HuH-7.5 (cell line): ENCODE measurements at places on chromosomes 13 and 19.

DNA sequence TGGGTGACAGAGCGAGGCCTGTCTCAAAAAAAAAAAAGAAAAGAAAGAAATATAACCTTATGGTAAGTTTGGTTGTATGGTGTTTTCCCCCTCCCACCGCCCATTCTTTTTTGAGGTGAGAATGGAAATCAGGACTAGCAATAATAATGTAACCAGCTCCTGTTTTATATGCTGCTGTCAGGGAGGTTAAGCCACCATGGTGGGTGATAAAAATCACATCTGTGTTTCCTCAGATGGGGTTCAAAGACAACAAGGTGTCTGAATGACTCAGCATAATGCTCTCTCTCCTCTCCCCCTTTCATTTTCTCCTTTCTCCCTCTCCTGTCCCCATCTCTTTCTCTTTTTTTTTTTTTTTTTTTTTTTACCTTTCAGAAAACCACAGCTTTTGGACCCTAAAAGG is 28.3 kb upstream of the GARRE1 start:
- no peak for DNase-seq

DNA sequence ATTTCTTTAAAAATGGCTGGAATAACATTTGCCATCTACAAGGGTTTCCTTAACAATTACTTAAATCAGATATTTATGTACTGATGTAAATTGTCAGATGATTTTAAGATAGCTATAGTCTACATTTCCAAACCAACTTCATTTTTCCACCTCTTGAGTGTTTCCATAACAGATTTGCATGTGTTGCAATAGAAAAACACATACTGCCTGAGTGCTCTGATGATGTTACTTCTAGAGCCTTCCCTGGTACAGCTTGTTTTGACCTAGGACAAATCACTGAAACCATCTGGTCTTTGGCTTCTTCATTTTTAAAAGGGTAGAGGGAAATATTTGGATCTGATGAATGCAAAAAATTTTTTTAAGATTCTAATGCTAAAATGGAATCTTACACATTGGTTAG is 245.9 kb downstream of the PCDH9 start:
- DNase-seq = no peak

- DNase-seq = no peak
Measured at GRCh38 chr13:101346942-101347728, 69.2 kb downstream of the NALCN start.

DNA sequence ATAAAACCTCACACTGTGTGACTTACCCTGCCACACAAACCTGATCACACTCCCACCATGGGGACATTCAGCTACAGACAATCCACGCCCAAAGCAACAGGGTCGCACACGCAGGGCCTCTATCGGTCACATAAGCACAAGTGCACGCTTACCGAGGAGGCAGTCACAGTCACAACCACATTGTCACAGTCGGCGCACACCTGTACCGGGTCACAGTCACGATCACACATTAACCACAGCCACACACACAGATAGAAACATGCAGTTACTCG is 579 bp downstream of the ZNF566 start:
- DNase-seq = peak; percentile 54

GRCh38 chr19:38464421-38465082 is 31.1 kb downstream of the RYR1 start:
- no peak for DNase-seq

DNA sequence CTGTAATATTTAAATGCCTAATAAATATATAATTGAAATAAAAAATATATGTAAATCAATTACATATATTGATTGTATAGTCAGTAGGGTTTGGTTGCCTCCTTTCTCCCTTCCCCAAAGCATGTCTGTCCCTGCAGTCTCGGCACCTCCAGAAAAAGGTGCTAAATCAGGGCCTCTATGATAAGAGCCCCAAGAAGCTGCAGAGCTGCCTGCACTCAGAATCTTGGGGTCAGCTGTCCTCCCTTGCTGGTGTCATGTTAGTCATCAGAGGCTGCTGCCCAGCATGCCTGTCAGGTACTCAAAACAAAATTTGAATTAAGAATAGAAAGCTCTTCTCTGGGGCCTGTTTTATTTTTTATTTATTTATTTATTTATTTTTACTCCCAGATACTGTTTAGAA is 9.8 kb downstream of the FLT1 start:
- no peak for DNase-seq

GRCh38 chr13:40485611-40486517 is 180.6 kb downstream of the FOXO1 start:
- no peak for DNase-seq

DNA sequence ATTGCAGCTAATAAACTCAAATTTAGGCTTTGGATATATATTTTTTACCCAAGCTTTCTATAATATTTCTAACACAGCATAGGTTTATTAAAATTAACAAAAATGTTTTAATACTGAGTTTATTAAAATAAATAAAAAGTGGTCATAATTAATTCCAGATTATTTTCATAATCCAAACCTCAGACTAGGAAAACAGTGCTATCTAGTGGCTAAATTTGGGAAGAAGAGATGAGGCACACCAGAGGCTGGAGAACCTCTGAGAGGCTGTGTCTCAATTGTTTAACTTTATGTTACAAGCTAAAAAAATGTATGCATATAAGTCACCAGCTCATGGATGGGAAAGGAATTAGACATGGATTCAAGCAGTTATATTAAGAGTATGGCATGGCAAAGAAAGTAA is 392.5 kb downstream of the DIAPH3 start:
- no peak for DNase-seq

DNA sequence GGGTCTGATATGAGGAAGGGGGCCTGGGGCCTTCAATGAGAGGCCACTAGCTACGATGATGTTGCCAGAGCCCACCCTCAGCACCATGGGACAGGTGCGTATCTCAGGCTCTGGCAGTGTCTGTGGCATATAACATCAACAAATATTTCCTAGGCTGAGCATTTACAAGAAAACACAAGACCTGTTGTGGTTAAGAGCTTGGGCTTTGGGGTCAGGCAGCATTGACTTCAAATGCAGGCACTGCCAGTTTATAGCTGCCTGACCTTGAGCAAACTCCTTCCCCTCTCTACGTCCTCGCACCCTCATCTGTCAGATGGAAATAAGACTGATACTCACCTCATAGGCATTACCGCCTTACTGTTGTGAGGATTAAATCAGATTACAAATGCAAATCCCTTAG is 156.0 kb downstream of the KATNAL1 start:
- DNase-seq = no peak

DNA sequence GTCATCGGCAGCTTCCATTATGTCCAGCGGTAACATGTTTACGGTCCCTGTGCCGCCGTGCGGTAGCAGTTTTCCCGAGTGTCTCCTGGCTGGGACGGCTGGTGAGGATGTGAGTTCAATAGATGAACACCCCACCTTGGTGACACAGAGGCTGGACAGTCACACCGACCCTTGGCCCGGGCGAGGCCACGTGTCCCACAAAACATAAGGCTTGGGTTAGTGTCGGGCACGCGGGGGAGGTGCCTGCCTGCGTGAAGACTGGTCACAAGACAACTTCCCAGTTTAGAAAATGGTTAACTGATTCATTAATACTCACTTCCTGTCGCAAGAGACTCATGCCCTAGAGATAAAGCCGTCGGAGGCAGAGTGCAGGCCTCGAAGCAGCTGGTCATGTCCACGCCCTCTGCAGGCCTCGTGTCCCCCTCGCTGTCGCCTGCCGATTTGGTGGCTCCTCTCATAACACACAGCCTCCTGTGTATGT is 17.2 kb downstream of the RASA3 start:
- DNase-seq = no peak

DNA sequence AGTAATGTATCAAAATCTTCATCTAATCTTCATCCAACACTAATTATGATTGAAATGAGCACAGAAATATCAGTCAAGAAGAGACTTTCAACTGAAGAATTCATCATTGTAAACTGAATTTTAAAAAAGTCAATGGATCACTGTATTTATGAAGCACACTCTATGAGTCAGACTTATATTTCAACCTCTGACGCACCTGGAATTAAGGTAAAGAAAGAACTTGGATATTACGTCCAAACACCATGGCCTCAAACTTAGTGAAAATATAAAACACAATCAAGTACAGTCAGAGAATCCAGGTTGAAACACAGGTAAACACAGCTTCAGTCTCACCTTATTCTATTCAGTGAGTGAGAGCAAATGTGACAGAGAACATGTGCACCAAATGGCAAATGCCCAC is 39.5 kb downstream of the MIPEP start:
- DNase-seq = no peak

- DNase-seq = no peak
Measured at GRCh38 chr19:6198896-6199239, 63.4 kb downstream of the ACSBG2 start.
